ELR (cell line): ENCODE measurements at places on chromosomes 11 and 22.

DNA sequence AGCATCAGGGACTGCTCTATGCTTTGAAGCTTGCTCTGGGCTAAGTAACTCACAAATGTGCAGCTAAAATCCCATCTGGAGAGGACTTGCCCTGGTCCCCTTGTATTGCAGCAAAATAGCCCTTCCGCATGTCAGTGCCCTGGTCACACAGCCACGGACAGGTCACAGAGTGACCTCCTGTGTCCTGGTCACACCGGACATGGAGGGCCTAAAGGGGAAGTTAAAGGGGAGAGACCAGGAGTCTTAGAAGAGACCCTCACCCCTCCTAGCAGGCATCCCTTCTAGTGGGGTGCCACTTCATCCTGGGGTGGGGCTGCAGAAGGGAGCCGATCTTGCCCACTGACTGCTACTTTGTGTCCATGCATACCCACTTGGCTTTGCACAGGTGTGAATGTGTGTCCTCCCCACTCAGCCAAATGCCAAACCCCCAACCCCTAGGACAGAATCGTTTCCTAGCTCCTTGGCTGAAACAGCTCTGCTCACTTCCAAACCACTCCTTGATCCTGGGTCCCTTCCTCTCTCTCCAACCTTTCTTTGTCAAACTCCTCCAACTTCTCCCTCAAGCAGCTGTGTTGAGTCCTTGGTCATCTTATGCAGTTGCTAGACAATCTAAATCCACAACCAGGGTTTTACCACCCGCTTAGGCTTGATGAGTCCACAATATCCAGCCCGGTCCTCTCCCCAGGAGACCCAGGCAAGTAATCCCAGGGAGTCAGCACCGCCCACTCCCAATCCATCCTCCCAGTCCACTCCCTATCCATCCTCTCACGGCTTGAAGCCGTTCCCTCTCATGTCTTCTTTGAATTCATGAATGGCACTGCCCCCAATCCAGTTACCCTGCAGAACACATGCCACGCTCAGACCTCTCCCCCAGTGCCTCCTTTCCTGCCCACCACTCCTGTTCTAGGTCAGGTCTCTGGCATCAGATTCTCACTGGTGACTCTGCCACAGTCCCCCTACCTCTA lies 3.3 kb upstream of the FXYD6 start:
- DNase-seq: no peak

DNA sequence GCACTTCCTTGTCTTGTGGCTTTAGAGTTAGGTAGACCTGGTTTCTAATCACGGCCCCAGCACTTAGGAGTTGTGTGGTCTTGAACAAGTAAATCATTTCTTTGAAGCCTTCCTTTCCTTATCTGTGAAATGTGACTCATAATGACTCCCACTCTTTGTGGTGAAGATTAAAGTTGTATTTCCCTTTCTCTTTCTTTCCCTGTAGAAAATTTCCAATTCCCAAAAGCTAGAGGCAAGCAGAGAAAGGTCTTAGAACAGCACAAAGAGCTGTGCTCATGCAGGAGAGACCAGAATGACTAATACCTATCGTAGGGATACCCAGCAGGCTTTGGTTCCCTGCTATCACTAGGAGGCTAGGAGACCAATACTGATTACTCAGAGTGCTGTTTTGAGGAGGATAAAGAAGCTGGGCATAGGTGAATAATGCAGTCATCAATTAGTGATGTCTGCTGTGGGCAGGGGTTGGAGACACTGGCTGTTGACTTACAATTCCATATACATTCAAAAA lies 270.7 kb upstream of the SYN3 start:
- DNase-seq: no peak

DNA sequence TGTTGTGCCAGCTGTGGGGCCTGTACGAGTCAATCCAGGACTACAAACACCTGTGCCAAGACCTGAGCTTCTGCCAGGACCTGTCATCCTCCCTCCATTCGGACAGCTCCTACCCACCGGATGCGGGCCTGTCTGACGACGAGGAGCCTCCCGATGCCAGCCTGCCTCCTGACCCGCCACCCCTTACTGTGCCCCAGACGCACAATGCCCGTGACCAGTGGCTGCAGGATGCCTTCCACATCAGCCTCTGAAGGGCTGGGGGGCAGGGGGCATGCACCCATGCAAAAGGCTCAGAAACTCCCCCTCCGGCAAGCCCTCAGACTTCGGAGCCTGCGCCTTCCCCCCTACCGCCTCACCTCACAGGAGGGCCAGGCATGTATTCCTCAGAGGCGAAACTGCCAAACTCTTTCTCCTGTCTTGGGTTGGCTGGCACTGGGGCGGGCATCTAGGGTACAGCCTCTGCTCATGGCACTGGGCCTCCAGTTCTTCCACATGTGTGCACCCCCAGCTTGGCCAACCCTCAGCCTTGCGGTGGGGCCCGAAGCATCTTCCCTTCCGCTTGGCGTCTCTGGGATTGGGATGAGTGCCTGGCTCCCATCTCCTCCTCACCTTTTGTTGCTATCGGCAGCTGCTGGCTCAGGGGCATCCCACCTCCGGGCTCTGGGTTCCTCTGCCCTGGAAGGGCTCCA lies 1.2 kb downstream of the FAM89B start:
- DNase-seq: no peak

GRCh38 chr11:64687204-64687603 lies 35.8 kb downstream of the NRXN2 start:
- DNase-seq: no peak

- no peak for DNase-seq
Observed at GRCh38 chr22:32577591-32577990, 103.0 kb downstream of the FBXO7 start.

DNA sequence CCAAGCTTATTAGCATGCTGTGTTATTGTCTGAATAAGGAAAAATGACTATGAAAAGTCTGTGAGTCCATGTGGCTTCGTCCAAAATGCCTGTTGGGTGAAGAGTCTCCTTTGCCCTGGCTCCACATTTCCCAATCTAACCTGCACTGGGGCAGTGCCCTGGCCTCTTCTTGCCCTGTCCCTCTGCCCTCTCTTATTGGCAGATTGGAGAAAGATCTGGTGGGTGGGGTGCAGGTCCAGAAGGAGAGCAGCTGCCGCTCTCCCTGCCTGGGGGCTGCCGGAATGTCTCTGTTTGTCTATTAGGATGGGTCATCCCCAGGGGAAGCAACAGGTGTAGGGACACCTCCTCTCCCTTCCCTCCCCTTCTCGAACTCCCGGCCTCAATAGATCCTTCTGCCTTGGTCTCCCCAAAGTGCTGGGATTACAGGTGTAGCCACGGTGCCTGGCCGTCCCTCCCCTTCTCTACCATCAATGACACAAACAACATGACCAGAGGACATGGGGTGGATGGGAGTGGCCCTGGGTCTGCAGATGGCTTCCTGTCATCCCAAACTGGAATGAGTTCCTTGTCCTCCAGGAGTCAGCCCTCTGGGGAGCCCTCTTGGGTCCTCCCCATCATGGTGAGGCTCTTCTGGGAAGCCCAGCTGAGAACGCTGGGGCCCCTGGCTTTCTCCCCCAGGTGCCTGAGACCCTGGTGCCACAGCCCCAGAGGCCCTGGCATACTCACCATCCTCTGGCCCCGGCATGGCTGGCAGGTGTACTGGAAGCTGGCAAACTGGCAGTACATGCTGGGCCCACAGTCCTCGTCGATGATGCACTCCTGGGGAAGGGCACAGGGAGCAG lies 40.5 kb downstream of the DKK3 start:
- no peak for DNase-seq
